Stimulated activated naive CD4-positive, alpha-beta T cell treated with Interleukin-2 at 50 U/mL for 16 hours (primary cell): ENCODE measurements at places on chromosomes 11 and 22.

DNA sequence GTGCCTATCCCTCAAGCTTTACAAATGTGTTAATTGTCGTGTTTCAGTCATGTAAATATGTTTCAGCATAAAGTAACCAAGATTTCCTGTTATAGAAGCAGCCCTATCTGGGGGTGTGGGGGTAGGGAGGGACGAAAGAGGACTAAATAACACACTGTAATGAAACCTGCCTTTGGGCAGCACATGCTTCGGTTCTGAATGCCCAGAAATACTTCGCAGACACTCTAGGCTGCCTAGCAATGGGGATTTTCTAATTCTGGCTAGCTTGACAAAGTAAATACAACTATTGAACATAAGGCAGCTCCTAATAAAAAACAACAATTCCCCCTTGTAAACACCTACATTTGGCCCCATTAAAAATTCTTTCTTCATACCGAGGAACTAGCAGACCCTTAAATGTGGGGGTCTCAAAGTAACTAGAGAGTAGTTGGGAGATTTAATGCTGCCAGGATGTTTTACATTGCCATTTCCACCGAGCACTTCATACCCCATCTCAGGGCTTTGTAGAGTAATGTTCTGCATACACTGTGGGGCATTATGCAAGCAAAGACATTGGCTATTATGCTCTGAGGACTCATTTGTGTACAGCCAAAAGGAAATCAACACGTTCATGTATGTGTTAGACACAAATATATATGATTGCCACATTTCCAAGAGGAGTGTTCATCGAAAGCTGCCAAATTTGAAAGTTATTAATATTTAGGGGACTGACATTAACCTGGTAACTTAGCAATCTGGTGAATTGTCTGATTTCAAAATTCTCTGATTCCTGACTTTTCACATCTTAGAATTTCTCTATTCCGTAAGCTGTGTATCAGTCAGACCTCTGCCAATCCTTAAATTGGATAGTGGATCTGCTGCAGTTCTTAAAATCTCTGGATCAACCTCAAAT, 42.1 kb downstream of the PAX6 start:
- DNase-seq: no peak

DNA sequence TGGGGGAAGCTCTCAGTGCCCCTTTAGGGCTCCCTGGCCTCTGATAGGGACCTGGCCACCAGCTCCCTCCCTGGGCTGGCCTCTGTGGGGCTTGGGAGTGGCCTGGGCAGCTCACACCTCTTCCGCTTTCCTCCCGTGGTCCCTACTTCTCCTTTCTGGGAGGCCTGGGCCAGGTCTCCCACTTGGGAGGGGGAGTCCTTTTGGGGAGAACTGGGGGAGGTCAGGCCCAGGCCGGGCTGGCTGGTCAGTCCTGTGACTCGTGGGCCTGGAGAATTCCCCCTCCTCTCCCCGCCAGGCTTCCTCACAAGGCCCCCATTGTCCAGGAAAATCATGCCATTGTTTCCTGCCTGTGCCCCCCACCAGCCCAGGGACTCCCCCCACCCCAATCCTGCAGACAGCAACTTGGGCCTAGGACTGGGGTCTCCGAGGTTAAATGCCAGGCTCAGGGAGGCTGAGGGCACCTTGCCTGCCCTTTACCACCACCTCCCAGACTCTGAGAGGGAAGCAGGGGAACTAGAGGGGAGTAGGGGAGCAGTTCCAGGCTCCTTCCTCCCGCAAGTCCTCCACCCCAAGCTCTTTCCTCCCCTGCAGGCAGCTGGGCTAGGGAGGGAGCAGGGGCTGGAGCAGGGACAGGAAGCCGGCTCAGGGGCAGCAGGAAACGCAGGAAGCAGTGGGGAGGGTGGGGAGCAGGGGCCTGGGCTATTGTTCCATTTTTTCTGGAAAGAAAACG, 2.8 kb downstream of the MAP3K11 start:
- no peak for DNase-seq

GRCh38 chr11:105953886-105954285, 68.2 kb downstream of the MSANTD4 start:
- no peak for DNase-seq

DNA sequence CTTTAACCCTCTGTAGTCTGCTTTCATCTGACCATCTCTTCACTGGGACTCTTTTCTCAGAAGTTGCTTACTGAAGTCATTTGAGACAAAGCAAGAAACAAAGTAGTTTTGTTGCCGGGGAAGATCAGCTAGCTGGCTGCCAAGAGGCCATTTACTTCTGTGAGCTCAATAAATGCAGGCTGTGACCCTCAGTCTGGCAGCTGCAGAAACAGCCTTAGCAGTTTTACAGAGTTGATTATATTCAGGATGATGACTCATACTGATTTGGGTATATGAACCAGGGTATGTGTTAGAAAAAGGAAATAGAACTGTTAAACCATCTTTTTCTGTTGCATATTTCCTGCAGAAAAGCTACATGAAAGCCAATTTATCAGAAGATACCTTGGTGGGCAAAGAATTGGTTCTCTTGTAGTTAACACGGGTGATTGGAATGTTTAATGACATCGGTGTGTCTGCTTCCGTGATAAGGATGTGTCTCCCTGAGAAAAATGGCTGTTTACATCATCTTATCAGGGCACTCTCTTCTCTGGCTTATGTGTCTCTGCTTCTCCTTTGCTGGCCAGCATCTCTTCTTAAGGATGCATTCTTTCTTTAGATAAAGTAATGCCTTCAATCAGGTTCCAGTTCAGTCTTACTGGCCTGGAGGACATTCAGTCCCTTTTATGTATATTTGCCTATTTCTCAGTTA, 18.5 kb downstream of the FIBIN start:
- no peak for DNase-seq

DNA sequence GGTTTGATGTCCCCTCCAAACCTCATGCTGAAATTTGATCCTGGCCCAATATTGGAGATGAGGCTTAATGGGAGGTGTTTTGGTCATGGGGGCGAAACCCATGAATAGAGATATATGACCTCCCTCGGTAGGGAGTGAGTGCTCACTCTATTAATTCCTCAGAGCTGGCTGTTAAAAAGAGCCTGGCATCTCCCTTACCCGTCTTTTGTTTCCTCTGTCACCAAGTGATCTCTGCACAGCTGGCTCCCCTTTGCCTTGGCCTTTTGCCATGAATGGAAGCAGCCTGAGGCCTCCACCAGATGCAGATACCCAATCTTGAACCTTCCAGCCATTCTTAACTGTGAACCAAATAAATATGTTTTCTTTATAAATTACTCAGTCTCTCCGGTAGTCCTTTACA, 4.5 kb upstream of the CCDC81 start:
- DNase-seq: no peak

DNA sequence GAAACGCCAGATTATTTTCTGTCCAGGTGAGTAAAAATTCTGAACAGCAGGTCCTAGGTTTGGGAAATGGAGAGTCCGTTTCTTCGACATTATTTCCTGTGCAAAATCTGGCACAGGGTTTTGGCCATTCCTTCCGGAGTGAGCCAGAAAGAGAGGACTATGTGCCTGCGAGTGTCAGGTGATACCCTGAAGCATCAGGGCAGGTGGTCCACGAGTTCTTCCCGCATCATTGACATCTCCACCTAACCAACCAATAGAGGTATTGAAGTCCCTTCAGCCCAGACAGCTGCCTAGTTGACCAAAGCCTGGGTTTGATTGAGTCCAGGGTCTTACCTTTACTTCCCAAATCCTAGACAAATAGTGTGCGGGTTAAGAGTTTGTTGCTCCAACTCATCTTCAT, 808 bp downstream of the SNAP29 start:
- DNase-seq: no peak

DNA sequence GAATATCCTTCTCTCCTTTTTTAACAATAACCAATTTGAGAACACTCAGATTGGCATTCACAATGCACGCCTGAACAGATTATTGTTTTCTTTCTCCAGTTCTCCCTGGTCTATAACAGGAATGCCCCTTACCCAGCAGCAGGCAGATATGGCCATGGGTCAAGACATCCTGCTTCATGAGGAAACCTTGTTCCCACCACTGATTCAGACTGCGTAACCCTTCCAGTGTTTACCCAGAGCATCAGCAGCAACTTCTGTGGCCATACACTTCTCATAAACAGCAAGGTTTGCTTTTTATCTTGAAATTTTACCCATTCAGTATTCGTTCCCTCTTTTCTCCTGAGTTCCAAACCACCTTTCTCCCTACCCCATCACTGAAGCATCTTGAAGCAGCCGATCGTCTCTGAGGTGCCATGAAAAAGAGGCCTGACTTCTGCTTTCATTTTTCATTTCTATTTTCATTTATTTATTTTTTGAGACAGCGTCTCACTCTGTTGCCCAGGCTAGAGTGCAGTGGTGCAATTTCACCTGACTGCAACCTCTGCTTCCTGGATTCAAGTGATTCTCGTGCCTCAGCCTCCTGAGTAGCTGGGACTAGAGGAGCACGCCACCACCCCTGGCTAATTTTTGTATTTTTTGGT, 9.6 kb downstream of the PTS start:
- DNase-seq: no peak

DNA sequence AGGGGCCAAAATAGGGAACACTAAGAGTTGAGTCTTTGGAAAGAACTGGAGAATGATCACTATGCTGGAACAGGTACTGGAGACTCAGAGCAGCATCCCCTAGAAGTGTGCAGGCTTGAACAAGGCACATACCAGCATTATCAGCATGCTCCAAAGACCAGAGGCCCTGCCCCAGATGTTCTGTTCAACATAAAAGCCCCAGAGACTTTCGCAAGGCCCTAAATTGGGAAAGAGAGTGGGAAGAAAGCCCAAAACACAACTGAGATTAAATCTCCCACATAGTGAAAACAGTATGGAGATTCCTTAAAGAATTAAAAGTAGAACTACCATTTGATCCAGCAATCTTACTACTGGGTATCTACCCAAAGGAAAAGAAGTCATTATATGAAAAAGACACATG, 9.4 kb downstream of the CNGA4 start:
- no peak for DNase-seq

- DNase-seq: no peak
These were observed 51.3 kb upstream of the DRD2 start for GRCh38 chr11:113526521-113526920.
